ENCODE measurements at places on chromosomes 7 and 10. TPM values are rescaled to one million over a fixed set of nuclear protein-coding genes. Genes with fewer than 3 reads are reported as not detected.

MAGI2 gene
- 2.2 TPM for polyA plus RNA-seq

CD36 gene
- 0.48 TPM for polyA plus RNA-seq

GBX1 gene
- polyA plus RNA-seq, result not detected

FAM237B gene
- polyA plus RNA-seq, result not detected

MKI67 gene
- 19.5 TPM for polyA plus RNA-seq

ZCWPW1 gene
- 4.2 TPM for polyA plus RNA-seq

GDF2 gene
- not detected for polyA plus RNA-seq

TBC1D12 gene
- 3.8 TPM for polyA plus RNA-seq

FAM13C gene
- 0.56 TPM for polyA plus RNA-seq

PDGFA gene
- polyA plus RNA-seq, result 4.7 TPM

NEBL gene
- polyA plus RNA-seq, result not detected

CFAP70 gene
- 0.65 TPM for polyA plus RNA-seq

H2BK1 gene
- not detected for polyA plus RNA-seq

IL15RA gene
- 4.9 TPM for polyA plus RNA-seq

HIP1 gene
- 6.2 TPM for polyA plus RNA-seq

ATG9B gene
- 0.81 TPM for polyA plus RNA-seq

ZNF33A gene
- polyA plus RNA-seq, result 7.2 TPM

RSPH10B2 gene
- polyA plus RNA-seq, result not detected
